ENCODE measurements at places on chromosomes 7 and 10.

DNA sequence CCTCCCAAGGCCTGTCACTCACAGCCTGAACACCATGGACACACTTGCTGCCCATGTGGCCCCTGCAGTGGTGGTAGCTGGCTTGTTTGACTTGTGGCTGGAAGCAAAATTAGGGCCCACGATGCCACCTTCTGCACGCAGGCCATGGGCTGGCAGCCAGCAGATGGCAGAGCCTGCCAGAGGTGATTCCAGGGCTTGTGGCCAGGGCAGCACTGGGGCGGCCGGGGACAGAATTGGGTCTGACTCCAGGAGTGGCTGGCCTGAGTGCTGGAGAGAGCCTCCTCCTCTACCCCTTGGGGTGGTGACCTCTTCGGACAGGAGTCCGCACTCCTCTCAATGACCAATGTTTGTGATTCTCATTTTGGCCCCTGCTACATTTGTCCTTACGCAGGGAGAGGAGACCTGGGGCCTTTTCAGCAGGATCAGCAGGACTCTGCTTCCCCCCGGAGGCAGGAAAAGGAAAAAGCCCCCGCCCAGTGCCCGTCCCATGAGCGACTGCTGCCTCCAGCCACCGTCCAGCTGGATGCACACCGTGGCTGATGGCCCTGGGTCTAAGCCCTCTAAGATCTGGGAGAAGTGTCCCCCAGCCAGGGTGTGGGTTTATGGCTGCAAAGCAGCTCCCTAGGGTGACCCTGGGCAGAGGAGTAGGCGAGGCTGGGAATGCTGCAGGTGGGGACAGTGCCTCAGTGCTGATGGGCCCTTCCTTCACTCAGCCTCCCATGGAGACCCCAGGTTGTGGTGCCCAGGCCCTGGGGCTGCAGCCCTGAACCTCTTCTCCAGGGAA, 26.5 kb downstream of the DNAJB12 start:
- no peak for DNase-seq

GRCh38 chr7:69739190-69739589, 140.9 kb downstream of the AUTS2 start:
- DNase-seq, result no peak

DNA sequence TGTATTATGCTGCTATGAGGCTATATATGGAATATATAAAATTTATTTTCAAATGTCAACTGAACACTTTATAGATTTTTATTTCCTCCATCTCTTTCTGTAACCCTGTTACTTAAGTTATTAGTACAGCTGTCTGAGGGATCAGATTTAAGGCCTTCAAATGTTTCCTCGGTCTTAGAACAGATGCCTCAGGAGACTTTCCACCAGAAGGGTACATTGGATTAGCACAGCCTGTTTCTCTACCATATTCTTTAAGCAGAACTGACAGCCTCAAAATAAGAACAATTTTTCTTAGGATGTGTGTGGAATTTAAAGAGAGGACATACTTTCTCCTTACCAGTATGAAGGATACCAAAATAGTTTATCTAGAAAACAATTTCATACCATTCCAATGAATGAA, 53.0 kb upstream of the HGF start:
- no peak for DNase-seq

GRCh38 chr10:69636273-69636575, 6.2 kb downstream of the FAM241B start:
- no peak for DNase-seq

- DNase-seq, result peak; percentile 53
These were observed at the start of gene CAPZA2 for GRCh38 chr7:116862234-116862950. CAPZA2 (plus strand) TSS chr7:116862587; CDS start chr7:116862612, 25 bp downstream.

DNA sequence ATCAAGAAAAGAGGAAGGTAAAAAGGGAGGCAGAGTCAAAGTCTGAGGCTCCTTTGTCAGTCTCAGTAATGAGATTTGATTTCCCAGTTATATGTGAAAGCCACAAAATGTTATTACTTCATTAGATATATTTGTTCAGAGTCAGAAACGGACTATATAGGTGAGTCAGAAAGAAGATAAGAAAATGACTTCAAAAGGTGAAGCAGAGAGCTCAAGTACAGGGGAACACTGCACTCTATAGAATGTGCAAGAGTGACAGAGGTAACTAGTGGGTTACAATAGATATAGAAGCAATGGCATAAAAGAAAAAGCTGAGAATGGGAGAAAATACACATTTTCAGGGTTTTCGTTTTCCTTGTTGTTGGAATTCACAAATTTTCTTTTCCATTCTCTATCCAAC, 43.3 kb downstream of the DGKB start:
- DNase-seq, result no peak

DNA sequence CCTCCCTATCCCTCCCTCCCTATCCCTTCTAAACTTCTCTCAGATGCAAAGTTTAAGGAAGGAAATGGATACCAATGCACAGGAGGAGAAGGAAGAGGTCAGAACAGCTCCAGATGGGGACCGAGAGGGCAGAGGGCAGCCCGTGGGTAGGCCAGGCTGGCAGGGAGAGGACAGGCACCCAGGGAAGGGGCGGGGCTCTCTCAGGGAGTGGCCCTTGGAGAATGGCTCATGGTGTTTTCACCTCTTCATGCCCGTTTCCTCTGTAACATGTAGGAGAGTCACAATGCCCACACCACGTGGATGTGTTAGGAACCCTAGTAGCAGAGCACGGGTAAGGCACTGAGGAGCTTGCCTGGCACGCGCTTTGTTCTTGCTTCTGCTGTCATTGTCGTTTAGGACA, 264.5 kb downstream of the CELF2 start:
- DNase-seq, result no peak

- no peak for DNase-seq
These were observed 139.1 kb upstream of the CTBP2 start for GRCh38 chr10:125299461-125299860.

- DNase-seq, result no peak
These were observed 647.5 kb downstream of the TYW1 start for GRCh38 chr7:67644151-67644550.

DNA sequence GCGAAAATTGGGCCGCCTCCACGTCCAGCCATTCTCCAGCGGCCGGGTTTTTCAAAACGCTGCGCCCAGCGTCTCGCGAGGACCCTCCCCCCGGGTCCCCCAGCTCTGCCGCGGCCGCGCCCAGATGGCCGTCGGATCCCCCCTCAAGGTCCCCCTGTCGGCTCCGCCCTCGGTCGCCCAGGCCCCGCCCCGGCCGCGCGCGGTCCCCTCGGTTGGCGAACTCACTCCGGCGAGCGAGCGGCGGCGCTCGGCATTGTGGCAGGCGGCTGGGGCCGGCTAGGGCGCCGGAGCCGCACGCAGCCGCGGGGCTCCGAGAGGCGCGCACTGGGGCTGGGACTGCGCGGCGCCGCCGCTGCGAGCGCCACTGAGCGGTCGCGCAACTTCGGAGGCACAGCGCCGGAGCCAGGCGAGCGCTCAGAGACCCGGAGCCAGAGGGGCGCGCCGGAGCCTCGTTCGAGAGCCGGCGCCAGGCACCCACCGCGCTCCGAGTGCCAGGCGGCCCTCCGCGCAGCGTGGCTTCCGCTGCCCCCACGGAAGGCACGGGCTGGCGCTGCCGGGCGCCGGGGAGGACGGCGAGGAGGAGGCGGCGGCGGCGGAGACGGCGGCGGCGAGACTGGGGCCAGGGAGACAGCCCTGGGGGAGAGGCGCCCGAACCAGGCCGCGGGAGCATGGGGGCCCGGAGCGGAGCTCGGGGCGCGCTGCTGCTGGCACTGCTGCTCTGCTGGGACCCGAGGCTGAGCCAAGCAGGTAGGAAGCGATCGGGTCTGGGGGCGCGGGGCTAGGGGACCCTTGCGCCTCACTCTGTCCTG, at the start of gene UNC5B:
TSS of gene UNC5B (plus strand) at position 253 of the 809 bp plus-strand sequence. CDS start at position 669, 416 bp downstream.
- DNase-seq, result no peak

GRCh38 chr7:2826771-2827170, 17.3 kb downstream of the GNA12 start:
- no peak for DNase-seq

- DNase-seq, result no peak
These were observed 606.2 kb downstream of the PCDH15 start for GRCh38 chr10:54194806-54195205.

GRCh38 chr10:25142116-25142864, 32.5 kb upstream of the GPR158 start:
- DNase-seq, result no peak

GRCh38 chr7:33129806-33130153, 416 bp downstream of the BBS9 start:
- DNase-seq, result no peak

- no peak for DNase-seq
These were observed 62.2 kb downstream of the SAMD9 start for GRCh38 chr7:93055543-93056107.

DNA sequence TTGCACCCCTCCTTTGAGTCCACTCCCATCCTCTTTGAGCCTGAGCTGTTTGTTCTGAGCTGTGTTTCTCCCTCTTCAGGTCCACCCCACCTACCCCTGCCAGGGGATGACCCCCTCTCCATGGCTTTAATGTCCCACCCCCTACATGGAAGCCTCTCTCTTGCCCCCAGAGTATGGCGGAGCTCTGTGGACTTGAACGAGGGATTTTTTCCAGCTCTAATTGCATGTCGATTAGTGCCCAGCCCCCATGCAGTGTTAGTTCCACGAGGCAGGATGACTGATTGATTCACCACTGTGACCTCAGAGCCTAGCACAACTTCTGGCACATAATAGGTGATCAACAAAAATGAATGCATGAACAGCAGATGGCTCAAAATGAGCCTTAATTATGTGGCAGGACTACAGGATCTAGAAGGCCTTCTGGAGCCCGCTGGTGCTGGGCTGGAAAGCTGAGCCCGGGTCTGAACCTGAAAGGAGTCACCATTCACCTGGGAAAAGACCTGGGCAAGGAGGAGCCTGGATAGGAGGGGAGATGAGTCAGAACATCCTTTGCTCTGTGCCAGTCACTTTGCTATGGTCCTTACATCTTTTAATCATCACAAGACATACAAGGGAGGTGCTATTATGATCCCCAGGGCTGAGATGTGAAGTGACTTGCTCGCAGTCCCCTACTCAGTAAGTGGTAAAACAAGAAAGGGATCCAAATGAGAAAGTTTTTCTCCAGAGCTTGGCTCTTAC, 17.1 kb upstream of the SLC18A2 start:
- DNase-seq, result no peak

GRCh38 chr7:31171984-31172383, 119.9 kb downstream of the ADCYAP1R1 start:
- no peak for DNase-seq

- no peak for DNase-seq
These were observed 9.8 kb upstream of the PAX2 start for GRCh38 chr10:100735337-100736143.

DNA sequence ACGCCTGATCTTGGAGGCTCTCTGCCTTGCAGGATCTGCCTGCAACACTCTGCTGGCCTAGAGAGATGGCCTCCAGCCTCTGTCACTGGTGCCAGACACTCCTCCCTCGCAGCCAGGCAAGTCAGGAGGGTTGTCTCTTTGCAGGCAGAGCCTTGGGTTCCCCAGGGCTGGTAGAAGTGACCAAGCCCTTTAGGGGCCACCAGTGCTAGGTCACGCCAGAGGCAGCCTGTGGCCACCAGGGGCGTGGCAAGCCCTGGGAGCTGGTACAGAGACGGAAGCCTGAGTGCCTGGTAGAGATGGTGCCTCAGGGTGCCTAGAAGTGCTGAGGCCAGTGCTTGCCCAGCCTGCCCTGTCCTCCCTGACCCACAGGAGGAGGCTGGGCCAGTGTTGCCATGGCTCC, 9.1 kb downstream of the ADCYAP1R1 start:
- no peak for DNase-seq

- DNase-seq, result no peak
These were observed 11.2 kb downstream of the ADRA2A start for GRCh38 chr10:111087968-111088505.

DNA sequence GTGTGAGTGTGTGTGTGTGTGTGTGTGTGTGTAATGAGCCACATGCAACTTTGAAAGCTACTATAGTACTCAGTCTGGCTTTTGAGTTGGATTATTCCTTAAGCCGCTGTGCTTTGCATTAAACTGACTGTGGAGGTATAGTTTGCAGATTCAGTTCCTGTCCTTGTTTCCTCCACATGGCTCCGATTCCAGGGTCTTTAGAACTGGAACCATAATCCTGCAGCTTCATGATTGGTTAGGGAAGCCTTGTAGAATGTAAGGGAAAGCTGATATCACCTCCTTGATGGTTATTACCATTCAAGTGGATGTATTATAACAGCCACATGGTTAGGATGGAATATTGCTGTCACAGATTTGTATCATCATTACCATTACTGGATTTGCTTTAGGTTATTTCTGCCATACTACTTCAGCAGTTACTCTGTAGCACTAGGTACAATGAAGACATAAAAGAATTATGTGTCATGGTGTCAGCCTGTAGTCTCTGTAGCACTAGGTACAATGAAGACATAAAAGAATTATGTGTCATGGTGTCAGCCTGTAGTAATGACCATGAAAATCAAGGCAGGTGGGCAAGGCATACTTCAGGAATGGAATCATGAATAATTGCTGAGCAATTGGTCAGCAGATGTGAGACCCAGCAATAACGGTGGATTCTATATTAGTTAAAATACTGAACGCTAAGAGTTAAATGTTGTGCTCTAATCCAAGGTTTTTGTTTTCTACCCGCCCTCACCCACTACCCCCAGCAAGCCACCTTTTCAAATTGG, 275.1 kb upstream of the FZD1 start:
- DNase-seq, result no peak

GRCh38 chr10:79247373-79248137, 99.7 kb upstream of the PPIF start:
- DNase-seq, result no peak

DNA sequence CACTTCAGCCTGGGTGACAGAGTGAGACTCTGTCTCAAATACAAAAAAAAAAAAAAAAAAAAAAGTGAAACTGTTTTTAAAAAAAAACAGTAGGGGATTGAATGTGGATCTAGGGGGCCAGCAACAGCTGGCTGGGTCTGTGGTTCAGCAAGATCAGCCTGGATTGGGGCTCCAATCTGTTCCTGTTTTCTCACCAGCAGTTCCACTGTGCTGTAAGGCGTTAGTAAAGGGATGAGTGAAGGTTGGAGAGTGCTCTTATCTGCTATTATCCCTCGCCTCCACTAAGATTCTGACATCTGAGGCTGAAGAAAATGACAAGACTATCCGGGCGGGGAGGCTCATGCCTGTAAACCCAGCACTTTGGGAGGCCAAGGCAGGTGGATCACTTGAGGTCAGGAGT, 41.6 kb upstream of the GTF2IRD1 start:
- DNase-seq, result no peak

DNA sequence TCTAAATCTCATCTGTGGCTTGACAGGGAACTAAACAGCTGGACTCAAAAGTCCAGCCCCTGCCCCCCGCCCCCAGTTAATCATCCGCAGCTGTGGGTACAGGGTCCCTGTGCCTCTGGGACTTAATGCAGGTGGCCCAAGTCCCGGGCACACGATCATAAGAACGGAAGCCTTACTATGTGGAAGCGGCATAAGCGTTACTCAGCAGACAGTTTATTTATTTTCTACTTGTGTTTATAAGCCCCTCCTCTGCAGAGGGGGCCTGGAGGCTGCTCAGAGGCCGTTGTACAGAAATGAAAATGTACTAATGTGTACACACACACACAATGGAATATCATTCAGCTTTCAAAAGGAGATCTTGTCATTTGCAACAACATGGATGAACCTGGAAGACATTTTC, 158.0 kb upstream of the TNS3 start:
- no peak for DNase-seq

Measured in brain pericyte (primary cell).